Melanocyte of skin (primary cell): ENCODE measurements at places on chromosomes 7 and 10. TPM values are rescaled to one million over a fixed set of nuclear protein-coding genes. Genes with fewer than 3 reads are reported as not detected.

The FOXL3 gene
- not detected in 2 replicates for total RNA-seq

The GPR85 gene
- 7.0 and 14.8 TPM in 2 replicates for total RNA-seq

The FAM170B gene
- not detected in 2 replicates for total RNA-seq

The AKR1D1 gene
- total RNA-seq = not detected in 2 replicates

The CRHR2 gene
- total RNA-seq = not detected in 2 replicates

The ATP6V0A4 gene
- total RNA-seq = 14.8 and 21.8 TPM in 2 replicates
